ENCODE measurements at places on chromosomes 11 and 22.

GRCh38 chr22:46063846-46064227, 86.5 kb upstream of the PPARA start:
- no peak for DNase-seq

DNA sequence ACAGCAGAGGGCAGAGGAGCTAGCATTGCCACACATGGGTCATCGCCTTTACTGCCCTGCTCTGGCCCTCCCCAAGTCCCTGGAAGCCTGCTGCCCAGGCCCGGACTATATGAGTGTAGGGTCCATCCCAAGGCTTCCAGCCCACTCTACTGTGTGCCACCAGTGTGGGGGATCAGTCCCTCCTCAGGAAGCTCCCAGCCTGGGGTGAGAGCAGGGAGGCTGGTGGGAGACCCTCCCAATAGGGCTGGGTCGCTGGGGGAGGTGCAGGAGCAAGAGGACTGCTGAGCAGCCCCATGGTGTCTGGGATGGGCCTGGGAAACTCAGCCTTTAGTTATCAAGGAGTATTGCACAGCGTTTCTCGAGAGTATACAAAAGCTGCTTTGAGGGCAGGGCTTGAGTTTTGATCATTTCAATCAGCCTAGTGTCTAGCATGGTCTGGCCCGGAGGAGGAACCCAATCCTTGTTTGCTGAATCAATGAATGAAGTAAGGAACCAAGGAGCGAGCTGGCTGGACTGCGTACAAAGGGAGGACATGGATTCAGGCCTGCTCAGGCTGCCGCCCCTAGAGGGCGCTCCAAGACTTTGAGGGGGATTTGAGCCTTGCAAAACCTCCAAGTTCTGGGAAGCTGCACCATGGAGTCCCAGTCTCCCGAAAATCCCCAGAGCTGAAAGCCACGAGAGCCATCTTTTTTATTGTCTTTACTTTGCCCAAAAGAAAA, 89.0 kb upstream of the PARVA start:
- peak; percentile 78 for DNase-seq

DNA sequence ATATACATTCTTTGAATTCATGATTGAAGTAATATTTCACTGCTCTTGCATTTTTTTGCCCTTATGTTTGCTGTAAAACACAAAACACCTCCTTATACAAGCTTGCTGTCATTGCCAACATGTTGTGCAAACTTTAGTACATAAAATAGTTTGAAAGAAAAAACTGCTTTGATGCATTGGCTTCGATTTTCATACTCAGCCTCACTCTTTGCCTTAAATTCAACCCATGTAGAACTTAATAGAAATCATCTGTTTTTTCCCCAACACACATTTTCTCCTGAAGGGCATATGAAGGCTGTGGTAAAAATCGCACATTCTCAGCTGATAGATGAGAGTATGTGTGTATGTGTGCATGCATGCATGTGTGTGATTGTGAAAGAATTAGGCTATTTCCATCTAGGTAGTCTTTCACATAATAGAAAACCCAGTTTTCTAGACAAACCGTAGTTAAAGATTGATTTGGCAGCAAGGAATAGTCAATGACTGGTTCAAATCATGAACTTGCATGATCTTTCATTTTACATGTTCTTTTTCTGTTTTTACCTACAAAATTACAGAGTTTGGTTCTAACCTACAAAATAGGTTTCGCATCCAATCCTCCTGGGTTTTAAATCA, 72.8 kb upstream of the MTMR2 start:
- DNase-seq, result no peak

- no peak for DNase-seq
Observed at GRCh38 chr11:9840460-9841004, 176.7 kb downstream of the SWAP70 start.

- no peak for DNase-seq
Observed at GRCh38 chr11:106787454-106787853, 230.8 kb downstream of the GUCY1A2 start.

GRCh38 chr22:26483043-26483438, 542 bp downstream of the HPS4 start:
- DNase-seq, result no peak

- no peak for DNase-seq
Observed at GRCh38 chr22:24875862-24876506, 70.0 kb downstream of the SGSM1 start.

DNA sequence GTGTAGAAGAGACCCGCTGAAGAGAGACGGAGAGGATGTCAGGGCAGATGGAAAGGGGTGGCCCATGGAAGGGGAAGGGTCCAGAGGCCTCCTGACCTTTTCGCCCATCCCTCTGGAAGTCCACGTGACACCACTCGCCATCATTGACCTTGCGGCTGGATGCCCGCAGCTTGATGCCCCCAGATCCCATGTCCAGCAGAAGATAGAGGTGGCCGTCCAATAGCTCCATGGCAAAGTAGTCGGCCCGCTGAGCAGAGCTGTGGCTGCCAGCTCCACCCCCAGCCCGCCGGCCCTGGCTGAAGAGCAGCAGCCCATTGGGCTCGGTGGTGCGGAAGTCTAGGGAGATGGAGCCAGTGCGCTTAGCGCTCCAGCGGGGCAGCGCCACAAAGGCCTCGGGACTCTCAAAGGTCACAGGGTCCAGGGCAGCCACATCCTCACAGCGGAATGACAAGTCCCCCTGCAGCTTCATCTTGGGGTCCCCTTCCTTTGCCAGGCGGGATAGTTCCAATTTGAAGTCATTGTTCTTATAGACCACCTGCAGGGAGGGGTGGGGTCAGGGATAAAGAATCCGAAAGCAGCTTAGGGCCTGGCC, 55.7 kb downstream of the NRXN2 start:
- no peak for DNase-seq

- DNase-seq, result no peak
Observed at GRCh38 chr11:12693479-12694182, 19.4 kb downstream of the TEAD1 start.

DNA sequence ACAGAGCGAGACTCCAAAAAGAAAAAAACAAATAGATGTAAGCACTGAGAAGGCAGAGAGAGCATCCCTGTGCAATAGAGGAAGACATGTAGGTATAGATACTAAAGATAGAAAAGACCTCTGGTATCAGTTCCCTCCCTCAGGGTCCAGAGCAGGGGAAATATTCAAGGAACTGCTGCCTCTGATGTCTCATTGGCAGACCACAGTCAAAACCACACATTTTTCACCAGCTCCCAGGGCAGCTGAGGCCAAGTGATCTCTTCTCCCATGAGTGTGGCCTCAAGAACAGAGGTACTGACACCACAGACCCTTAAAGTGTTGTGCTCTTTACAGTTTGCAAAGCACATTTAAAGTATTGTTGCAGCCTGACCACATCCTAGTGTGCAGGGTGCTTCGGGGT, 288.5 kb downstream of the NTM start:
- no peak for DNase-seq

GRCh38 chr11:106043540-106043939, 21.5 kb upstream of the MSANTD4 start:
- no peak for DNase-seq

DNA sequence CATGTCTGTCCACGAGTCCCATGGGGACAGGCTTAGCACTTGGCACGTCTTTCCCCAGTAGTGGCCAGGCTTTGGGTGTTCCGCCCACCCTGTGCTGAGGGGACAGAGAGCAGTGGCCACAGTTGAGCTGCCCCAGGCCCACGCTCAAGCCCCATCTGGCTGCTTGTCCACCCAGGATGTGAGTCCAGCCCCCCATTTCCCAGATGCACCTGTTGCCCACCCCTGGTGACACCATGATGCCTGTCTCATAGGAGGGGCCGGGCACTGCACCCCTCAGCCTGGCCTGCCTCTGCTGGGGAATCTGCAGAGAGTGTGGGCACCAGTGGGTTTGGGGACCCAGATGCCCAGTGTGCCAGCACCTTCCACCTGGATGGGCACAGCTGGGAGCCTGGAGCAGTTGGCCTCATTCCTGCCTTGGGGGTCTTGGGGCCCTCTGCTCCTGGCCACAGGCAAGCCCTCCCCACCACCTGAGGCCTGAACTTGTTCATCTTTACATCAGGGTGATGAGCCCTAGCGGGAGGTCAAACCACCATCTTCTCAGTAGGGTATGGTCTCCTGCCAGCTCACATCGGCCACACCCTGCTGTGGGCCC, 5.7 kb downstream of the SIGIRR start:
- no peak for DNase-seq

DNA sequence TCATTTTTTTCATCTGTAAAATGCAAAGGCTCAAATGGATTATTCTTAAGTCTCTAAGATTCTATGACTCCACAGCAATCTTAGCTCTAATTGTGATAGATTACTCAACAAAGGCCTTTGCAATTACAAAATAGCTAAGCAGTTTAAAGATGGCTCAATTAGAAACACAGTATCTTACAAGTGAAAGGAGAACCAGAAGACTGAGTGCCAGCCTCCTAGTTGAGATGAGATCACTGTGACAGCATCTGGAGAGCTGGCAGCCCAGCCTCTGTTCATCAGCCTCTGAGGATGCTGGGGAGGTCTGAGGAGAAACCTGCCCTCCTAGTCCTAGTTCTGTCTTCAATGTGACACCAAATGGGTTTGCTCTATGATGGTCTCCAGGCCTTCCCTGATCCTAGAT, 158.4 kb upstream of the NARS2 start:
- DNase-seq, result no peak

GRCh38 chr11:92727769-92728168, 241.7 kb upstream of the MTNR1B start:
- no peak for DNase-seq

DNA sequence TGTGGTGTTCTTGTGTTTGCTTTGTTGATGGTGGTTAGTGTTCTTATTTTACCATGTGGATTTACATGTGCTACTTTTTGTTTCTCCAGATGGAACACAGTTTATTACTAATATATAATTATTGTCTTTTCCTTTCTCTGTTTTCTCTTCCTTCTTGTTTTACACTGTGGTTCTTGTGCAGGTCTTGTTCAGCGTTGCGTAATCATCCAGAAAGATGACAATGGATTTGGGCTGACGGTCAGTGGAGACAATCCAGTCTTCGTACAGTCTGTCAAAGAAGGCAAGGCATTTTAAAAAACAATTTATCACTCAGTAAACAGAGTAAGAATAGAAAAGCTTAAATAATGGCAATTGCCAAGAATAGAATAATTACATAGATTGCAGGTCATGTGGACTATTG, 84.4 kb downstream of the ARHGEF12 start:
- no peak for DNase-seq

- no peak for DNase-seq
Observed at GRCh38 chr11:33695051-33695566, 5.5 kb downstream of the C11orf91 start.

GRCh38 chr11:96254854-96255253, 88.1 kb downstream of the MAML2 start:
- DNase-seq, result no peak

DNA sequence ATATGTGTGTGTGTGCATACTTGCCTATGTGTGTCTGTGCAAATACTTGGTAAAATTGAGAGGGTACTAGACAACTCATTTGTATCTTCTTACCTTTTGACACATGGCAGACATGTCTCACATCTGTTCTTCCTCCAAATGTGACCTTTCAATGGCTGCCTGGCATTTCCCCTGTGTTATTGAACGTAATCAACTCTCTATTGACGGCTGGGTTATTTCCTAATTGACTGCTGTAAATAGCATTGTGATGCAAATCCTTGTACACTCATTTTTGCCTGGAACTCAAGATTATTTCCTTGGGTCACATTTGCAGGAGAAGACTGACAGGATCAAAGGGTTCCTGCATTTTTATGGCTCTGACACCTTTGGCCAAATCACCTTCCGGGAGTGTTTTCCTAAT, 37.4 kb downstream of the KCNQ1 start:
- DNase-seq, result no peak

GRCh38 chr11:44876906-44877305, 73.8 kb downstream of the TP53I11 start:
- no peak for DNase-seq

DNA sequence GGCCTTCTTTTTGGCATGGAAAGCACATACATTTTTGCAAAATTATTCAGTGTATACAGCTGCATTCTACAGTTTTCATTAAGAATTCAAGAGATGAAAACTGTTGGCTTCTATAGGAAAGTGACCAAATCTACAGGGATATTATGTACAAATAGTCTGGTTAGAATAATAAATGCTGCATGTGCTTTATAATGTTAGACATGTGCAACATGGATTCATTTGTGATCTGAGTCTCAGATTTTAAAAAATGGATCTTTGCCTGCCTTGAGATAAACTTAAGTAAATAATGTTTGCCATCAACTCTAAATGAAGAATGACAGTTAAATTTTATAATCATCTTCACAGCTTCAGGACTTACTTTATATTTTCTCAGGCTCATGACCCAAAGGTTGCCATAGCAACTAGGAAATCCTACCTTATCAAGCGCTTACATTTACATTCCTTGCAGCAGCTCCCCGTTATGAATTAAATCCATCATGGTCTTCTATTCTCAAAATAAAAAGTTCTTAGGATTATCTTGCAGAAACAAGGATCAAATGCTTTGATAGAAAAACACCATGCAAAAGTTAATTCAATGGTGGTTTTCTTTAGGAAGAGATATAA, 200.2 kb downstream of the CADM1 start:
- no peak for DNase-seq

- no peak for DNase-seq
Observed at GRCh38 chr11:38278457-38279141, 1680.6 kb upstream of the RAG2 start.

GRCh38 chr11:64224151-64224890, 1.7 kb downstream of the TRPT1 start:
- no peak for DNase-seq

GRCh38 chr11:38788561-38788960, 2190.5 kb upstream of the RAG2 start:
- no peak for DNase-seq

GRCh38 chr11:61954106-61954850, 4.1 kb downstream of the BEST1 start:
- DNase-seq, result no peak

GRCh38 chr22:19175602-19176174, 2.8 kb downstream of the SLC25A1 start:
- DNase-seq, result no peak

- DNase-seq, result no peak
Observed at GRCh38 chr11:12544986-12545775, 129.0 kb upstream of the TEAD1 start.

DNA sequence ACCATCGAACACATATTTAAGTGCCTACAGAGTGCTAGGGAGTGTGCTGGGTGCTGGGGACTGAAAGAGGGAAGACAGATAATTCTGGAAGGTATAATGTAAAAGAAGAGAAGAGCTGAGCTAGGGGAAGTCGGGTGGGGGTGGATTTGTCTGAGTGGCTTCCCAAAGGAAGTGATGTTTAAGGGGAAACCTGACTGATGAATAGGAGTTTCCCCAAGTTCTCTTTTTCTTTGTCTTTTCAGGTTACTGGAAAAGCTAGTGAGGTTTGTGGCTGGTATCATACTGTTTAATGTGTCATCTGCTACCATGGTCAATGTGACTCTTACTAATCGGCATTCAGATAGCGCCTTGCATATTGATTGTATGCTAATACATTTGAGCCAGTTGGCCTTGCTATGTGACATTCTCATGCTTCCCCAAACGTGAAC, 151.6 kb upstream of the MTMR2 start:
- no peak for DNase-seq
